ENCODE measurements at places on chromosomes 5 and 9.

- DNase-seq = no peak
These were observed at the start of gene MGAT1 for GRCh38 chr5:180802325-180803180. MGAT1 (minus strand) TSS chr5:180802806; CDS start chr5:180792971, 9,835 bp downstream.

DNA sequence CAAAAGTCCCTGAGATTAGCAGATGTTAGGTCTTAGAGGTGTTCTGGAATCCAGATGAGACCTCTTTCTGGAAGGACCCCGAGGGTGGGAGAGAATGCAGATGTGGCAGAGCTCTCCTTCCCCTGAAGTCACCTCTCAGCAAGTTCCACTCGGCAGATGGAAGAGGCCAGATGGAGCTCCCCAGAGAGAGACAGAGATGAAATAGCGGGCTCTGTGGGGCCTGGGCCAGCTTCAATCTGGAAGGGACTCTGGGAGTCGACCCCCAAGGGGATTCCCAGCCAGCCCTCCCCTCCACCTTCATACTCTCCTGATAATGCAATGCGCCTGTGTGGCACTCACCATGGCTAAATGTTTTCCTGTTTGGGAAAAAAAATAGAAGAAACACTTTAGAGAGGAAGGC is 60.2 kb downstream of the WNK2 start:
- no peak for DNase-seq

GRCh38 chr5:13480834-13481233 is 463.7 kb downstream of the DNAH5 start:
- DNase-seq = no peak

GRCh38 chr5:157177953-157178352 is 2.7 kb upstream of the ITK start:
- no peak for DNase-seq

GRCh38 chr5:127910307-127910956 is 173.1 kb upstream of the SLC12A2 start:
- no peak for DNase-seq

- no peak for DNase-seq
These were observed 174.1 kb downstream of the KDM4C start for GRCh38 chr9:6931913-6932312.

DNA sequence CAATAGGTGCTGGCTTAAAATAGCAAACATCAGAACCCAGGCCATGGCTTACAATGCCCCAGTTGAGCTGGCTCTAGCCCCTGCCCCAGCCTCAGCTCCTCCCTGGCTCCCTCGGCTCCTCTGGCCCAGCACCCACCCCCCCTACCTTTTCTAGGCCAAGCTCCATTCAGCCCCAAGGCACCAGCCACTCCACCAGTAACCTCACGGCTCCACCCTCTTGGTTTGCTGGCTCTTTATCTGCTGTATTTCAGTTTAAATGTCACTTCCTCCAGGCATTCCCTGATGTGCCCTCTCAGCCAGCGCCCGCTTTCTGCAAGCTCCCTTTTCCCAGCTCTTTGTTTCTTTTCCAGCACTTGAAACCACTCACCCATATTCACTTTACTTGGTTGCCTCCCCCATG is 10.6 kb downstream of the C1QTNF2 start:
- DNase-seq = no peak

- no peak for DNase-seq
These were observed 29.5 kb upstream of the LHFPL2 start for GRCh38 chr5:78677777-78678668.

- no peak for DNase-seq
These were observed 1570.0 kb upstream of the NUDT12 start for GRCh38 chr5:105132581-105132980.

DNA sequence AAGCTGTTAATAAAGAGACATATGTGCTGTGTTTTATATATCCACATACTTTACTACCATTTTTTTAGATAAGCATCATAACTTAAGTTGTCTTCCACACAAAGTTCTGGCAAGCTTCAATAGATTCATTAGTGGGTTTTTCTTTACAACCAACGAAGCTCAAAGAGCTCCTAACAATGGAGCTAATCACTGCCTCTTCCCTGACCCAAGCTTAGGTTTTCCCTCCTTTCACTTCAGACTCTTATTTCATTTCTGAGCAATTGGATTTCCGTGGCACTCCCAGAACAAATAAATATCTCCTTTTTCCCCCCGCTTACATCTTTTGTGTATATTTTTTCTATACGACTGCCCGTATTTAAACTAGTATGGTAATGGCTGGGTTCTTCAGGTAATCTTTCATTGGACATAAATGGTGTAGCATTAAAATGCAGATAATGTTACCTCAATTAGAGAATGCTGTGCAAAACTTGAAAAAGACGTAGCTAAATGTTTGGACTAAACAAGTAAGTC is 275.5 kb upstream of the TMEM161B start:
- no peak for DNase-seq

GRCh38 chr5:54084696-54085095 is 225.7 kb downstream of the ARL15 start:
- DNase-seq = no peak

- DNase-seq = no peak
These were observed 31.1 kb downstream of the RPS23 start for GRCh38 chr5:82246960-82247574.

GRCh38 chr9:115267790-115268189 is 149.8 kb upstream of the TNC start:
- no peak for DNase-seq

DNA sequence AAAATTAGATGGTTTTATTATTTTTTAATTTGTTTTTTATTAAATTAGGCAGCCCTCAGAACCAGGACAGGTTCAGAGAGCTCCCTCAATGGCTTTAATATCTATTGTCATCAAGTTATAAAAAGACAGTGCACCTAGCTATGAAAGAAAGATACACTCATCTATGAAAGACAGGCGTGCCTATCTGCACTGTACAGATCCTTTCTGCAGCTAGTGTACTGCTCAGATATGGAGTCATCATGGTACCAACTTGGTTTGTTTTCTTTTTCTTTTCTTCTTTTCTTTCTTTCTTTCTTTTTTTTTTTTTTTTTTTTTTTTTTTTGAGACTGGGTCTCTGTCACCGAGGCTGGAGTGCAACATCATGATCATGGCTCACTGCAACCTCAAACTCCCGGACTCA is 54.8 kb upstream of the GPBP1 start:
- DNase-seq = no peak

- DNase-seq = no peak
These were observed 36.4 kb upstream of the ADAMTS2 start for GRCh38 chr5:179381691-179382090.

GRCh38 chr9:72925891-72926290 is 27.0 kb downstream of the ALDH1A1 start:
- no peak for DNase-seq

- no peak for DNase-seq
These were observed 195.8 kb upstream of the CDH6 start for GRCh38 chr5:30997681-30998080.

- no peak for DNase-seq
These were observed 1.5 kb downstream of the SPDL1 start for GRCh38 chr5:169584998-169585451.

DNA sequence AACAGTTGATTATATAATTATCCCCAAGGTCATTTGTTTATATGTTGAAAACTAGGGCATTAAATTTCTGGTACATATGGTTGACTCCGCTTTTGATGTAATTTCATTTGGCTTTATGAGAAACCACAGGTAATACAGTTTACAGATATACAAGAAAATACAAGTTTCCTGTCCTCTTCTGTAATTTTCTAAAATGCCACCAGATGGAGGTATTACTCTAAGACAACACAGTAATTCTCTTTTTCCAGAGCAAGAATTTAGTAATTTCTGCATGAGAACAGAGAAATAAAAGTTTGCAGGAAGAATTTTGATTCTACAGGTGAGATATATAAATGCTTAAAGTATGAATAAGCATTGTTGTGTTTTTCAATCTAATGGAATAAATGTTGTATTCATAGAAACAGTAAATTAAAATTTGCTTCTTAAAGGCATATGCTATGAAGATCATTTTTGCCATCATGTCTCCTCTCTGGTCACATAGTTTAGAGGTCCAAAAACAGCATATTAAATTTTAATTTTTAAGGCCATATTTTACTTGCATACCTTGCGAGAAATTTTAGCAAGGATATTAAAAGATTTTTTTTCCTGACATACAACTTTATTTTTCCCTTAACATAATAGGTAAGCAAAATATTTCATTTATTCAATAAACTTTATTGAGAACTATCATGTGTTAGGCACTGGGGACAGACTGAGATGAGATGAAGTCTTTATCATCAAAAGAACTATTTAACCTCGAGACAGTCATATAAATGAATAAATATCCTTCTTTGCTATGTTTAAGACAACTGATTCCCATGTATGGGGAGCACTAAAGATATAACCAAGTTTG is 22.7 kb downstream of the CHD1 start:
- no peak for DNase-seq

- DNase-seq = no peak
These were observed 19.4 kb downstream of the LURAP1L start for GRCh38 chr9:12794101-12794799.

- DNase-seq = no peak
These were observed 5.5 kb downstream of the PTGER4 start for GRCh38 chr5:40685193-40685592.
